ENCODE measurements at places on chromosomes 12 and 14.

DNA sequence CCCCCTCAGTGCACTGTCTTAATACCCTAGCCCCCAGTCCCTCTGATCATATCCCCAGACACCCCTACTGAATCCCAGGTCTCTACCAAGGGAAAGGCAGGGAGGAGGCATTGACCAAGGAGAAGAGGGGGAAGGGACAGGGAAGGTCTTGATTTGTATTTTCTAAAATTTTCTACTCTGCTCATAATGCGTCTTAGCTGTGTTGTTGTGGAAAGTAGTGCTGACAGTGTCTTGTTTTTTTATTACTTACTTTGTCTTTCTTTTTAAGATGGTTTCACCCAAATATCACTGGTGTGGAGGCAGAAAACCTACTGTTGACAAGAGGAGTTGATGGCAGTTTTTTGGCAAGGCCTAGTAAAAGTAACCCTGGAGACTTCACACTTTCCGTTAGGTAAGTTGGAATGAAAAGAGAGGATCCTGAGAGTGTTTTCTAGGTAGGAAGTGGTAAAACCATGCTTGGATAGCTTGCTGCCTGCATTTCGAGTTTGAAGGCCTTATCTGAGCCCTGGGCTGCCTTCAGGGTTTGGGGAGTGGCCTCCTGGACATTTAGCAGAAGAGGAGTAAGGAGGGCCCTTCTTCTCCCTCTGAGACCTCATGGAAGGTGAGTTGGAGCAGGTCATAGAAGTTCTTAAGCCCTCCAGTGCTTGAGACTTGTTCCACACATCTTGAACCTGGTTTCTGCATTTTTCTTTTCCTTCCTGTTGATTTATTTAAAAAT is 27.4 kb downstream of the PTPN11 start:
- H3K27me3 ChIP-seq = no peaks in the 10 kb centered on the region
- H3K4me3 ChIP-seq = no peak overlapping the region
- H3K36me3 ChIP-seq = peaks cover 26% of the 10 kb centered on the region
- DNase-seq = no peak

- no peaks in the 10 kb centered on the region for H3K27me3 ChIP-seq
- peaks cover 6% of the 10 kb centered on the region for H3K36me3 ChIP-seq
- H3K4me1 ChIP-seq = peaks cover 73% of the 10 kb centered on the region
- H3K27ac ChIP-seq = no peak overlapping the region
Measured at GRCh38 chr12:53227341-53227740, 4.7 kb downstream of the RARG start.

GRCh38 chr12:131436922-131437705 is 273.8 kb upstream of the SFSWAP start:
- DNase-seq = no peak
- H3K27ac ChIP-seq = no peak overlapping the region
- H3K36me3 ChIP-seq = no peaks in the 10 kb centered on the region

GRCh38 chr12:106171117-106171750 is 32.5 kb upstream of the NUAK1 start:
- peaks cover 7% of the 10 kb centered on the region for H3K4me1 ChIP-seq
- no peak overlapping the region for H3K4me3 ChIP-seq
- no peak overlapping the region for H3K27ac ChIP-seq
- H3K27me3 ChIP-seq = peaks cover 13% of the 10 kb centered on the region
- peak; percentile 33 for DNase-seq

DNA sequence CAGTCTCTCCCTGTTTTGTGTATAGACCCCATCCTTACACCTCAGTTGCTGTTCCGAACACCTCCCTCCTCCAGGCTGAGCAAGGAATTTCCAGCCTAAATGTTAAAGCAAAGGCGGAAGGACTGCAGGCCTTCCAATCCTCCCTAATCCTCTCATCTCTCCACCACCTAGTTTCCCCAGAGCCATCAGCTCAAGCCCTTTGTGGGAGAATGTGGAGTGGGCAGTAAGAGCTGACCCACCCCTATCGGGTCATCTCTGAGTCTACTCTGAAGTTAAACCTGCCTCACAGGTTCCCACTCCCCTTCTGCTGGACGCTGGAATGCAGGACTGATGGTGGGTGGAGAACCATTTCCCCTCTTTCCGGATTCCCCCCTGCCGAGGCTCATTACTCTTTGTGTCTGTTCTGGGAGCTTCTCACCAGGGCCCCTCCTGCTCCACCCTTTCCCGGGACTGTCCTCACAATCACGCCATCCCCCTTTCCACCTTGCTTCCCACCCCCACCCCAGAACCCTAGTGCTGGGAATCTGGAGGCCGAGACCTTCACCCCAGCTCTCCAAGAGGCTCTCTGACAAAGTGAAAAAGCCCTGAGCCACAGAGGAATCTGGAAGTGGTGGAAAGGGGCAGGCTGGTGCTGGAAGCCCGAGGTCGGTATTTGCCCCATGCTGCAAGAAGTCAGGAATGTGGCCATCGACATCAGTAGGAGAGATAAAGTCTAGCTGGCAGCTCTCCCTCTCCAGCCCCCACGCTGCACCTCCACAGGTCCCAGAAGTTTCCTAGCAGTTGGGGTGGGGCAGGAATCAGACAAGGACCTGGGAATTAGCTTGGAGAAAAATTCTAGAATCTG is 3.3 kb upstream of the KRT18 start:
- H3K4me1 ChIP-seq = peaks cover 4% of the 10 kb centered on the region
- no peak overlapping the region for H3K4me3 ChIP-seq
- H3K27ac ChIP-seq = no peak overlapping the region
- H3K36me3 ChIP-seq = no peaks in the 10 kb centered on the region

DNA sequence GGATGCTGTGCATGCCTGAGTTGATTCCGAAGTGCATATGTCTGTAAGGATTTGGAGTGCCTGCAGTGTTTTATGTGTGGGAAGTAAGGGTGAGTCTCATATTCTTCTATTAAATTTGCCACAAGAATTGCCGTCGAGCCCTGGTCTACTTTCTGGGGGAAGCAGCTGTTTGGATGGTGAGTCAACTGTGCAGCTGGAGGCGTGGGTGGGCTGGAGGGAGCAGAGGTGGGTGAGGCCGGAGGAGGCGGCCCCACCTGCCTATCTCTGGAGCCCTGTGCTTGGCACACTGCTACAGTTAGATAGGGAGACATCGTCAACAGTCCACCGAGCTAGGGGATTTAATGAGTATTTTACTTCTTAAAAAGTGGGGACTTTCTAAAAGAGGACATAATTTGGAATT is 9.7 kb downstream of the GLRX5 start:
- H3K27me3 ChIP-seq = no peaks in the 10 kb centered on the region
- H3K27ac ChIP-seq = no peak overlapping the region
- peaks cover 9% of the 10 kb centered on the region for H3K36me3 ChIP-seq
- H3K4me1 ChIP-seq = peaks cover 17% of the 10 kb centered on the region
- no peak for DNase-seq
- no peak overlapping the region for H3K4me3 ChIP-seq

DNA sequence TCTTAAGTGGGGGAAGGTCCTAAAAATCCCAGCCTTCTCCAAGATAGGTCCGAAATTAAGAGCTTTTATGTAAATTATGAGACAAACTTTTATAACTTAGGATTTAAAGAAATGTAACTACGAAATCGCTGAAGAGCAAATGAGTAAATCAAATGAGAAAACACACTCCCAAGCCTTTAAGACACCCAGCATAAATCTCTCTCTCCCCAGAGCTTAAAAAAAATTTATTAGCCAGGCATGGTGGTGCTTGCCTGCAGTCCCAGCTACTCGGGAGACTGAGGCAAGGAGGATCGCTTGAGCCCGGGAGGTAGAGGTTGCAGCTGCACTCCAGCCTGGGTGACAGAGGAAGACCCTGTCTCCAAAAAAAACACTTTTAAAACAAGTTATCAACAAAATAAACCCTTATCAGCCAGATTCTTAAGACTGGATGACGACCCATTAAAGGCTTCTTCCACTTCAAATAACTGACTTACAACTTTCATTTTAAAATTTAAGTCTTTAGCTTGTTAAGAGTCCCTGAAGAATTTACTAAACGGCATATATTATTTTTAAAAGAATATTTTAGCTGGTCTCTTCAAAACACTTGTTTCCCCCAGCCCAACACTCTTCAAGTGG is 3.2 kb downstream of the PTGES3 start:
- peaks cover 37% of the 10 kb centered on the region for H3K4me1 ChIP-seq
- no peak for DNase-seq
- H3K27ac ChIP-seq = peak overlapping the region; percentile 100
- H3K27me3 ChIP-seq = no peaks in the 10 kb centered on the region
- H3K36me3 ChIP-seq = peaks cover 62% of the 10 kb centered on the region
- peak overlapping the region; percentile 99 for H3K4me3 ChIP-seq

- peaks cover 15% of the 10 kb centered on the region for H3K27me3 ChIP-seq
- no peaks in the 10 kb centered on the region for H3K36me3 ChIP-seq
- H3K4me3 ChIP-seq = no peak overlapping the region
- H3K4me1 ChIP-seq = peaks cover 25% of the 10 kb centered on the region
- no peak for DNase-seq
Measured at GRCh38 chr12:2640281-2640680, 154.5 kb upstream of the FKBP4 start.

GRCh38 chr14:54935958-54936357 is 33.3 kb upstream of the GCH1 start:
- H3K4me1 ChIP-seq = peaks cover 3% of the 10 kb centered on the region
- H3K27ac ChIP-seq = no peak overlapping the region
- no peaks in the 10 kb centered on the region for H3K27me3 ChIP-seq
- peaks cover 5% of the 10 kb centered on the region for H3K36me3 ChIP-seq
- H3K4me3 ChIP-seq = no peak overlapping the region

DNA sequence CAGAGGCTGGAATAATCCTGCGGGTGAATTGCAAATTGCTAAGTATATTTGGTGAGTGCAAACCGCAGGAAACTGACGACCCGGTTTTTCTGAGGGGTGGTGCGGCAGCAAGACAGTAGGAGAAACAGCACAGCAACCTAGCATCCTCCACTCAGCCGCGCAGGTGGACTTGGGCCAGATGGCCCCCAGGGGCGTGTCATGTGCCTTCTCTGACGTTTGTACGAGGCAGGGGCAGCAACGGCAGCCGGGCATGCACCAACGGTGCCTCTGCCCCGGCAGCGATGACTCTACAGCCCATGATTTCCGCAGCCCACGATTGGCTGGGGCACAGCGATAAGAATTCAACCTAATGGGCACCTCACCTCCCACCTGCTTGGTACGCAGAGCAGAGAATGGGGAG is 11.1 kb upstream of the CLEC2A start:
- H3K27me3 ChIP-seq = peaks cover 3% of the 10 kb centered on the region
- peak; percentile 59 for DNase-seq
- H3K4me3 ChIP-seq = peak overlapping the region; percentile 64
- H3K27ac ChIP-seq = no peak overlapping the region
- H3K4me1 ChIP-seq = peaks cover 21% of the 10 kb centered on the region
- H3K36me3 ChIP-seq = no peaks in the 10 kb centered on the region

- DNase-seq = no peak
- H3K4me1 ChIP-seq = peaks cover 53% of the 10 kb centered on the region
- peaks cover 11% of the 10 kb centered on the region for H3K36me3 ChIP-seq
Measured at GRCh38 chr14:89678768-89679167, 261.7 kb upstream of the FOXN3 start.

GRCh38 chr14:31902002-31902401 is 175.1 kb upstream of the ARHGAP5 start:
- no peak overlapping the region for H3K4me3 ChIP-seq
- no peaks in the 10 kb centered on the region for H3K4me1 ChIP-seq
- H3K27ac ChIP-seq = no peak overlapping the region
- no peaks in the 10 kb centered on the region for H3K36me3 ChIP-seq
- peaks cover 2% of the 10 kb centered on the region for H3K27me3 ChIP-seq

- DNase-seq = no peak
- no peak overlapping the region for H3K4me3 ChIP-seq
- no peak overlapping the region for H3K27ac ChIP-seq
Measured at GRCh38 chr12:59972905-59973304, 377.1 kb downstream of the SLC16A7 start.

GRCh38 chr14:59333235-59333634 is 131.9 kb downstream of the GPR135 start:
- no peak for DNase-seq
- H3K27ac ChIP-seq = no peak overlapping the region
- no peaks in the 10 kb centered on the region for H3K4me1 ChIP-seq
- H3K27me3 ChIP-seq = no peaks in the 10 kb centered on the region

DNA sequence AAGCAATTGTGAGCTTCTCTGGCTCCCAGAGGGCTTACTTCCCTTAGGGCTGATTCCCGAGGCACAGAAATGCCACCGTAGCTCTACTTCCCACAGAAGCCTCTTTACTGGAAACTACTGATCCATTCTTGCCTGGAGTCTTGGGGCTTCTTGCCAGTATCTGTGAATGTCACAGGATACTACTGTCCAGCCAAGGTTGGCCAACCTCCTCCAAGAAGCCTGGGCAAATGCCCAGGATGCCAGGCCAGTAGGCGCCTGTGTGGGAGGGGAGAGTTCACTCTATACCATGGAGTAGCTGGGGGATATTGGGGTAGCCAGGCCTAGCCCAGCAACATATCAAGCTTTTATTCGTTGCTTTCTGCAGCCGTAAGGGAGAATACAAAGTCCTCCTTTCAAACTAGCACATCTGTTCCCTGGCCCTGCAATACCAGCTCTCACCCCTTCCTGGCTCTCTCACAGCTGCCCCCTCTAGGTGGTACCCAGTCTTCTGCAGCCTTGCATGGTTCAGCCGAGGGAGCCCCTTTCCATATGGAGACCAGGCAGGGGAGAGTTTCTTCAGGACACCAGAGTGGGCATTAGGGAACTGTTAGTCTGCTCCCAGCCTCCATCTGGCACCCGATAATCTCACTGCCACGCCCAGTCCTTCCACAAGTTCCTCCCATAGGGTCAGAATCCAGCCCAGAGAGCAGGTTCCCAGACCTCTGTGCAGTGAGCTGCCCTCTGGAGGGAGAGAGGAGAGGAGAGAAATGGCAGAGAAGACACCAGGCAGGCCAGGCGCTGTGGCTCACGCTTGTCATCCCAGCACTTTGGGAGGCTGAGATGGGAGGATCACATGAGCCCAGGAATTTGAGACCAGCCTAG is 24.3 kb upstream of the PLEK2 start:
- H3K27ac ChIP-seq = no peak overlapping the region
- no peaks in the 10 kb centered on the region for H3K36me3 ChIP-seq
- no peak for DNase-seq

DNA sequence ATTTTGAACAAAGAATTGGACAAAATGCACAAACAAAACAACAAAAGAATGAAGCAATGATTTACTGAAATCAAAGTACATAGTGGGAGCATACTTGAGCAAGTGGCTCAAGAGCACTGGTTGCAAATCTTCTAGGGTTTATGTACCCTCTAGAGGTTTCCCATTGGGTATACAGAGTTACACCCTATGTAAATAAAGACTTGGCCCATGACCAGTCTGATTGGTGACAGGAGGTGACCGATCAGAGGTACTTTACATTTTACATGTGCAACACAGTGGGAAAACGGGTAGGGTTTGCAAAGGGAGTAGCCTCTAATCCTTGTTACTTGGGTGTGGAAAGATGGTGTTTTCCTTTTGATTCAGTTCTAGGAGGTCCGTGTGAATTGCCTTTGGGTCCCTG is 10.6 kb upstream of the FAM181A start:
- DNase-seq = no peak
- no peak overlapping the region for H3K27ac ChIP-seq
- no peak overlapping the region for H3K4me3 ChIP-seq
- no peaks in the 10 kb centered on the region for H3K36me3 ChIP-seq
- H3K4me1 ChIP-seq = no peaks in the 10 kb centered on the region
